ENCODE measurements at places on chromosomes 3 and 15.
A peak's percentile ranks its signal among the peaks of the same experiment; 100 is the strongest.

DNA sequence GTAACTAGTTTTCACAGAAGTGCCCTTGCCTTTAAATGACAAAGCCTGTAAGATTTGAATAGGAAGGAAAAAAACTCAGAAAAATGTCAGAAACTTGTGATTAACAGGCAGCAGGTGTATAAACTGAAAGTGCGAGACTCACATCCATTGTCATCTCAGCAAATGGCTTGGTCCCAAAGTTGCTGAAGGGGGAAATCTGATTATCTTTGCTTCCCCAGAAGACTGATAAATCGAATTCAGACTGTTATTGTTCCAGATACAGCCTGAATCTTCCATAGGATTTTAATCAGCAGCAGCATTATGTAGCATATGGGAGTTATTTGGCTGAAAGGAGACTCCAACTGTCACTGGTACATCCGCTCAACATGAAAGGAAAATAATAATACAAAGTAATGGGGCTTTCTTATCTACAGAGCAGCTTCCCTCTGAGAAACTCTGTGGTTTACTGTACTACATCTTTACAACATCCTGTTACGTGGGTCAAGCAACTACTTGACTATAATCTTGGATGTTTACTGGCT, 550.4 kb upstream of the CCDC54 start:
- DNase-seq = no peak

DNA sequence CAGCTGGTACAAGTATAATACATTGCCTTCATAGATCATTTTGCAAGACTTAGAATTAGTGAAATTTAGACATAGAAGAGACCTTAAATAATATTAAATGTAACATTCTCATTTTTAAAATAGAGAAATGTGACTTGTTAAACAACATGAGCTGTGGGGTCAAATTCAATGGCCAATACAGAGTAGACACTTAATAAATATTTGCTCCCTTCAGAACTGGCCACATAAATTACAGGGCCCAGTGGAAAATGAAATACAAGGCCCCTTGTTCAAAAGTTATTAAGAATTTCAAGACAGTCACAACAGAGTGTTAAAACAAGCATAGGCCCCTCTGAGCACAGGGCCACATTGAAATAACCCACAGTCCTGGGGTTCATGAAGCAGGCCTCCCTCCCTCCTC, 58.1 kb upstream of the PHLDB2 start:
- no peak for DNase-seq

DNA sequence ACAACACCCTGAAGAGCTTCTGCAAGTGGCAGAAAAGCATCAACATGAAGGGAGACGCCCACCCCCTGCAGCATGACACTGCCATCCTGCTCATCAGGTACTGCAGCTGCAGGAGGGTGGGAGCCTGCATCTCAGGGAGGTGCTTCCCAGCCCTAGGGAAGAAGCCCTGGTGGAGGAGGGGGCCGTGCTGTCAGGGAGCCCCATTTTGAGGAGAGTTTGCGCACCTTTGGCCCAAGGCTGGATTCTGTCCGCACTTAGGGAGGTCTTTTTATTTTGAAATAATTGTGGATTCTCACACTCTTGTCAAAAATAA, 42.1 kb downstream of the SAXO2 start:
- no peak for DNase-seq

GRCh38 chr3:9074079-9074478, 110.8 kb upstream of the RAD18 start:
- DNase-seq = no peak

DNA sequence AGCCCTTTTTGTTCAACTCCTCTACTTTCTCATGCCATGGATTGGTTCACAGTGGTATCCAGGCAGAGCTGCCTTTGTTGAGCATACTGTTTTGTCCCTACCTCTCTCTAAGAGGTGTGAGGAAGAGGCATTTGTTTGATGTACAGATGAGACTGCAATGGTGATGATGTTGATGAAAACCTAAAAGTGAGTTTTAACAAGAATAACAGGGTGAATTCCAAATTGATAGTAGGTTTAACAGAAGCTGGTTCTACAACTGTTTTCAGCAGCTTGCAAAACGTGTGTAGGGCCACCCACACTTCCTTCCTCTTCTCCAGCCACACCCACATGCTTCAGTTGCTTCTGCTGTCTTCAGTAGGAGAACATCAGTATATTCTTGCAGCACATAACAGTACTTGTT, 10.2 kb downstream of the SNRK start:
- DNase-seq = peak; percentile 68

DNA sequence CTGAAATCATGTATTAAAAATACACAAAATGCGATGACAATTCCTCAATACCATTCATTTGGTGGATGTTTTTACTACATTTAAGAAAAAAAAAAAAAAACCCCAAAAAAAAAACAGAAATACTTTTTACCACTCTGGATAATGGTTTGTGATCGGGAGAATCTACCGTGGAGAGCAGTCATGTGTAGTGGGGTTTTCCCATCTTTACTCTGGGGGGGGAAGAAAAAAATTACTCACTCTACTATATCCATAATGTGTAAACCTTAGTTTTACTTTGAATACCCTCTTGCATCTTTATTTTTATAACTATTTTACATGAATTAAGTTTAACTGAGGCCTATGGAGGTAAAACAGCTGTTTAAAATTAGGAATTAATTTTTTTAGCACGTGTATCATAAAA, 83.3 kb downstream of the ANKRD28 start:
- DNase-seq = no peak

GRCh38 chr15:66872405-66872804, 170.4 kb downstream of the SMAD6 start:
- no peak for DNase-seq

GRCh38 chr3:117644203-117644602, 934.6 kb downstream of the TUSC7 start:
- DNase-seq = no peak

DNA sequence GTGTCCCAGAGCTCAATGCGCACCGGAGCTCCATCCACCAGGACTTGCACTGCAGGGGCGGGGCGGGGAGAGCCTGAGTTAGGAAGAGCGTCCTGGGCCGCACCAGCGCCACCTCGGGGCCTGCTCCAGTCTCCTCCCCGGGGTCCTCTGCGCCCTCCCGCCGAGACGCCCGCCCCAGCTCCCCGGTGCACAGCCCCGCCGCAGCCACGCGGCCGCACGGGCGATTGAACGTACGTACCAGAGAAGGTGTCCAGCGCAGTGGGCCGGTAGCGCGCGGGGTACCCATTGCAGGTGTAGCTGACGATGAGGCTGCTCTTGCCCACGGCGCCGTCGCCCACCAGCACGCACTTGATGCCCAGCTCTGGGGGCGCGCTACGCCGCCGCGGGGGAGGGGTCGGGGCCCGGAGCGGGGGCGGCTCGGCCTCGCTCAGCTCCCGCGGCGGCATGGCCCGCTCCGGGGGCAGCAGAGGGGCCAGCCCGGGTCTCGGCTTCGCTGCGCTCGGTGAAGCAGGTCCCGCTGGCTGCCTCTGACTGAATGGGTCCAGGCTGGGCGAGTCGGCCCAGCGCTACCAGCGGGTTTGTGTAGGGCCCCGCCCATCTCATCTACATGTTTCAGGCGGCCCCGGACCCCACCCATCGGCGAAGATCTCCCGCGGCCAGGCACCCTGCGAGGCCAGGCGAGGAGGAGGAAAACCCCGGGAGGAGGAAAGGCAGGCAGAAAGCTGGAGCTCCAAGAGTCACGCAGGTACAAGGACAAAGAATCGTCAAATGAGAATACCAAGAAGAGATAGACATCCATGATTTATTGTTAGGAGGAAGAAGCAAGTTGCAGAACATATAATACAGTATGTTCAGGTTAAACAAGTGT, at the start of gene RHOV:
TSS of gene RHOV (minus strand) at position 541 of the 868 bp plus-strand sequence. CDS start at position 446, 95 bp downstream.
- no peak for DNase-seq

GRCh38 chr3:16386561-16386960, 121.5 kb downstream of the OXNAD1 start:
- DNase-seq = no peak

- no peak for DNase-seq
These were observed 306.0 kb downstream of the WDR72 start for GRCh38 chr15:53453253-53454105.

GRCh38 chr3:9196020-9196419, 53.4 kb downstream of the SRGAP3 start:
- DNase-seq = no peak

- no peak for DNase-seq
These were observed 105.1 kb upstream of the BCL6 start for GRCh38 chr3:187850258-187850921.

DNA sequence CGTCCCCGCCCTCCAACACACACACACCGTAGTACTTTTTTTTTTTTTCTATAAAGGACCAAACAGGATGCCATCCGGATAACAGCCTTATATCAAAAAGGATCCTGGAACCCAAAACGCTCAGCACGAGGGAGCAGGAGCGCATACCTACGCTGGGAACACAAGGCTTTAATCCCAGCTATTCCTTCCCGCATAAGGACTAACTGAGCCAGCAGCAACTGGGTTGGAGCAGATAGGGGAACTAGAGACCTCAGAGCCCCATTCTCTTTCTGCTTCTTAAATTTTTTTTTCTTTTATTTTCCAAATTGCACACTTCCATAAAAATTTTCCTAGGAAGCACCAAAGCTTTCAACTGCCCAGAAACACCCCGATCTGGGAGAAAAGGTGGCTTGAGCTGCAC, 1.3 kb downstream of the TRANK1 start:
- DNase-seq = no peak

DNA sequence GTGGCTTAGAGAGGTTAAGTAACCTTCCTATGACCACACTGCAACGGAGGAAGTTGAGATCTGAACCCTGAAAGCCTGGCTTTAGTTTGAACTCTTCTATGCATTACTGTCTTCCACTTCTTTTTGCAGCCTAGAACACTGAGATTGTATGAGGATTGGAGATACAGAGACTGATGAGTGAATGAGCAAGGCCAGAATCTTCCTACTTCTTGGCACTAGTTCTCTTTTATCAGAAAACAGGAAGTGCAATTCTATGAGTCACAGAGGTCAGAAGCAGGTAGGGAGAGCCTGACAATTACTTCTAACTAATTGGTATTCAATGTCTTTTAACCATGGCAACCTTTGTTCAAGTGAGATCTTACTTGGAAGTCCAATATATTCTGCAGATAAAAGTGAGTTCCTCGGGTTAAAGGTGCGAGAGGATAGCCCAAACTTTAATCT, 219.0 kb downstream of the SHQ1 start:
- peak; percentile 67 for DNase-seq
